ENCODE measurements at places on chromosomes 4 and X.

DNA sequence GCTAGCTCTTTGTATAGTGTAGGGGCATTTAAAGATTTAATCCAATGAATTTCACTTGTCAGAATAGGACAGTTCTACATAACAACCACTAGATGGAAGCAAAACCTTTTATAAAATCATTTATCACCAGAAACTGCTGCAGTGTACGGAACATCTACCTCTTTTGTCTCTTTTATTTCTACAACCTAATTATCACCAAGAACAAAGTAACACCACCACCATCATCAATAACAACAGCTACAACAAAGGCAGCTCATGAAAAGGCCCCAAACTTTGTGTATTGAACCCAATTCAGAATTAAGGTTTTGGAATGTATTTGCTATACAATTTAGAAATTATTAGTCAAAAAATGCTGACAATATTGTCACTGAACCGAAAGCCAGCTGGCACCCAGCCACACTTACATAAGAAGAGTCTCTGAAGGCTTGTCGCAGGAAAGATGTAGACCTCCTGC is 260.9 kb upstream of the RPS6KA3 start:
- no peak for DNase-seq

DNA sequence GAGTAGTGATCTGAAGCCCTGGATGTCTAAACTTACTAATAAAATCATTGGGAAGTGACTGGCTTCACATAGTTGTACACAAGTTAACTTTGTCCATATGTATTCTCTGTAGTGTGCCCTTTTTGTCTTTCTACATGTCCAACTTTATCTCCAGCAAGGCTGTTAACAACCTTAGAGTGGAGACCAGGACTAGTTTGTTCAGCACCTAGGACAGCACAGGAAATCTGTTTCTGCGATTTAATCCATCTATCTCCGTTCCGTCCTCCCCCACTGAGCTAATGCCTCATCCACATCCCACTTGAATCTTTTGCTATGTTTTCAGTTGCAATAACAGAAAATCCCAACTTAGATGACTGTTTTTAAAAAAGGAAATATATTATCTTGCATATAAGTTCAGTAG is 3.4 kb upstream of the ARR3 start:
- DNase-seq, result no peak

- no peak for DNase-seq
Observed at GRCh38 chr4:101693842-101694398, 96.6 kb upstream of the BANK1 start.

GRCh38 chr4:94744850-94745249 is 12.9 kb upstream of the BMPR1B start:
- DNase-seq, result no peak

GRCh38 chr4:118270492-118270891 is 82.3 kb downstream of the PRSS12 start:
- no peak for DNase-seq

- no peak for DNase-seq
Observed at GRCh38 chrX:128714425-128714824, 662.2 kb upstream of the ACTRT1 start.

GRCh38 chrX:153578200-153578835 is 20.6 kb downstream of the CCNQ start:
- DNase-seq, result no peak

- no peak for DNase-seq
Observed at GRCh38 chrX:106901781-106902219, 1.3 kb downstream of the RIPPLY1 start.

- no peak for DNase-seq
Observed at GRCh38 chrX:18792828-18793227, 85.4 kb downstream of the PPEF1 start.

GRCh38 chrX:46676399-46677356 is 82.2 kb downstream of the SLC9A7 start:
- DNase-seq, result no peak

DNA sequence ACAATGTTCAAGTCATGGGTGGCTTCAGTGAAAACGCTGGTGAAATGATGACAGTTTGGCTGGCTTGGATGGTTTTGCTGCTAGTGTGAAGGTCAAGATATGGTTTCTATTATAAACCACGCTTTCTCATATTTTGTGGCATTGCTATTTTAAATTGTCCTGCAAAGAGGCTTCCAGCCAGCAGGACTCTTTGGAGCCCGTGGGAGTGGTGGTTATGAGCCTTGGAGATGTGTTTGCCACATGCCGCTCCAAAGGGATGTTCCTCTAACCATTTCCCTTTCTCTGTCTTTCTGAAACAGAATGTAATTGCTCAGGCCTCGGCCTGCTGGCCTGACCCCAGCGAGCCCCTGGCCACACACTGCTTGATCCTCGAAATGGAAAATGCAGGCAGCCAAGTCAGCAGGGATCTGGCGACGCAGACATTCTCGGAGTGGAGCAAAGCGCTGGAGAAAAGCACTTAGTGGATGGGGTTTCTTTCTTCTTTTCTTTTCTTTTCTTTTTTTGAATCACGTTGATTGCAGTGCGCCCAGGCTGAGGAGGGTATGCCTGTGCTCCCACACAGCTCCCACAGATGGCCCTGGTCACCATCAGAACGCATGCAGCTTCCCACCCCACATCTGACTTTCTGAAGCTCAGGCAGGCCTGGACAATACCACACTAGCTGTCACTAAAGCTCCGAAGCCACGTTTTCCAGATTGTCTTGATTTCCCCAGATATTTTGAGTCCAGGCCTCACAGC is 114.0 kb downstream of the ENPP6 start:
- no peak for DNase-seq

DNA sequence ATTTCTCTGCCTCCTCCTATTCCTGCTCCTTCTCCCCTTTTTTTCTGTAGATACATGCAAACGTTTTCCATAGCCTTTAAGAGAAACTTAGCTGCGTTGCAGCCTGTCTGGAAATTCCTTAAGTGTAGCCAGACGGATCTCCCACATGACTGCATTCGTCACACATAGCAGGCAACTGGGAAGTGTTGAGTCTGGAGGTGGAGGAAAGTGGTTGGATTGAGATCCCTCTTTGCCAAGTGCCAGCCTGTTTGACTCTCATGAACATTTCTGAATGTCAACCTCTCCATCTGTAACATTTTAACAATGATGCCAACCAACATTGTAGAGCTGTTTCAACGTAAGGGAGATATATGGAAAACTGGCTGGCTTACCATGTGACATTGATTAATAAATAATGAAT is 45.1 kb upstream of the FAM9A start:
- no peak for DNase-seq

DNA sequence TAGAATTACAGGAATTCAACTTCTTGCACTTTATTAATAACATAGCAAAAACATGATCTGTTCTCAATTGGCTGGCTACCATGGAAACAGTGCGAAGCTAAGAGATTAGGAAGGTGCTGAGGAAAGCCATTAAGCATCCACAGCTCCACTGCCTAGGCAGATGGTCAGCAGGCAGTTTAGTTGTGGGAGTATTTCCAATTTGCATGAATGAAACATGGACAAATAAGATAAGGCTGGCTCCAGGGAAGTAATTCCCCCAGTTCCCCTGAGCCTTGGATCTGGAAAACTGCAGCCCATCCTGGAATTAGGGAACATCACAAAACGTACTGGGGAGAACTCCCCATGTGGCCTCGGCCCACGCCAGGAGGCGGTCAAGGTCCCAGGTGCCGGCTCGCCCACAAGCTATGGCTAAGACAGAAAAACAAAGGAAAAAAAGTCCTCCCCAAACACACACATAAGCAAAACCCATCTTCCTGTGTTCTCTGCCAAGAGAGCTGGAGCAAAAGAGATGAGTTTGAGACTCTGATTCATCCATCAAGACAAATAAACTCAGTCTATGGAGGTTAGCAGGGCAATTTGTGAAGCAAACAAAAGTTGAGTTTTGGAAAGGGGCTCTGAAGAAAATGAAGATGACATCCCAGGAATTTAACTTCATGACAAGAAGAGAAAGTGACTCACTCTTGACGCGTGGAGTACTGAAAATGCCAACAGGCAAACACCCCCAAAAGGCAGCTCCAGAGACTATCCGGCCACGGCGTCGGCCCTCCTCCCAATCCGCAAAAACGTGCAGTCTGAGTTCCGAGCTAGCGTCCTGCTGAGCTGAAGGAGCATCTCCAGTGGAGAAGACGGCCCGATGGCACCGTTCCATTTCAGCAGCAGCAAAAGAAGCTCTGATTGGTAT is 45.1 kb downstream of the IGFBP7 start:
- DNase-seq, result no peak

GRCh38 chrX:81120936-81121371 is 80.8 kb downstream of the HMGN5 start:
- DNase-seq, result peak; percentile 54

DNA sequence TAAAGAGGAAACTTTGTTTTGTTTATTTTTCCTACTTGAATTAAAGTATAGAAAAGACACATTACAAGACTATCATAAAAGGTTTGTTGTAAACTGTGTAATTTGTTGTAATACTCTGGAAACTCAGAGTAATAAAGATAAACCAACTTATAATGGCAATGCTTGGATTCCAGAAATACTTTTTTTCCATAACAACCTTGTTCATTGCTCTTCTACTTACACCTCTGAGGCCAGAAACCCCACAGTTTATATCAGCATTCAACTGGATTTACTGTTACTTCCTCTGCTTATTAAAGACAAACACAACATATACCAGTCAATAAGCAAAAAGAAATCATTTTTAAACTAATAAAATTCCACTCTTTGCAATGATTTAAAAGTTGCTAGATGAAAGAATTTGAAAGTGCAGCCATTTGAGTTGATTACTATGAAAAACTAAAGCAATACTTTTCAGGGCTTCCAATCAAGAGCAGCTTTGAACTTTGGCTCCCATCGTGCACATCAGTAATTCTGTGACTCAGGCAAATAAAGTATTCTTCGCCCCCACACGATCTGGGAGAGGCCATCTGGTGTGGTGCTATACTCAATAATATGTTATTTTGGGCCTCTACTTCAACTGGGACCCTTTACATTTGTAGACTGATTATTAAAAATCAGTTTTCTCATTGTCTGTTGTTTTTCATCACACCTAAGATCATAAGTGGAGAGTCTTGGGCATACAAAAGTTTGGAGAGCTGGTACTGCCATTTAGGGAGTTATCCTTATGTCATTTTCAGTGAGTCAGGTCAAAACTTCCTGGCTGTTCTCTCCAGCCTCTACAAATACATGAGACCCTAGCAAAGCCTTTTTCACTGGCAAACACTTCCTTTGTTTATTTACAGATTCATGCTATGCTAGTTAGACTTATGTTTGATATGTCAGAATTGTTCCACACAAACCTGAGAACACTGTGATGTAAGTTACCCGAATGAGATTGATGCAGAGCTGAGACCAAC is 20.5 kb downstream of the DDIT4L start:
- no peak for DNase-seq
